G401 (cell line): ENCODE measurements at places on chromosomes 1 and 21. TPM values are rescaled to one million over a fixed set of nuclear protein-coding genes. Genes with fewer than 3 reads are reported as not detected.

DNA sequence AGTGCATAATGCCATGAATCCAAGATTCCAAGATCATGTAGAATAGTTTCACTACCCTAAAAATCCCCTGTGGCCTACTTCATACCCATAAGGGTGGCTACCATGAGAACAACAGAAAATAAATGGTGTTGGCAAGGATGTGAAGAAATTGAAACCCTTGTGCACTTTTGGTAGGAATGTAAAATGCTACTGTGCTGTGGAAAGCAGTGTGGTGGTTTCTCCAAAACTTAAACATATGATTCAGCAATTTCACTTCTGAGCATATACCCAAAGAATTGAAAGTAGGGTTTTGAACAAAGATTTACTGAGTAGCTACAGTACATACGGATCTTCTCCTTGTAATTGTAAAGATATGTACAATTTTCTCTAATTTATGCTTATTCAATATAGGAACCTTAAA is 16.0 kb downstream of the FNBP1L start:
- no peak for DNase-seq

RPS6KC1 gene
- total RNA-seq: 13.8 and 25.6 TPM in 2 replicates

CDA gene
- total RNA-seq: not detected in 2 replicates

- no peak for DNase-seq
Observed at GRCh38 chr1:116699605-116700004, 32.1 kb upstream of the IGSF3 start.

SERTAD4 gene
- 7.3 and 14.2 TPM in 2 replicates for total RNA-seq

DNA sequence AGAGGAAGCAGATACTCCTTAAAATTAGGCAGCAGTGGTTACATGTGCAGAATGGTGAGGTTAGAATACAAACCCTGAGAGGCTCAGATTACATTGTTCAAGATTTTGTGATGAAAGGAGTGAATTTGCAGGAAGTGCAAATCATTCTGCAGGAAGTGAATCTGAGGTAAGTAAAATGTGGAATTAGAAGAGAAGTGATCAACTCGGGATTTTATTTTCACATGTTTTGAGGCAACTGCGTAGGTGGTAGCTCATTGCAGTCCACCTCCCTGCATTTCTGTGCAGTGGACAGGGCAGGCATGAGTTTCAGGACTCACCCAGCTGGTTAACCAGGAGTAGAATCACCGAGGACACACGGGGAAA is 2.1 kb upstream of the PLA2G2C start:
- no peak for DNase-seq

- DNase-seq: no peak
Observed at GRCh38 chr1:37631036-37631435, 3.7 kb downstream of the RSPO1 start.

APOBEC4 gene
- not detected in 2 replicates for total RNA-seq

PUSL1 gene
- total RNA-seq: 66.7 and 84.9 TPM in 2 replicates

DNA sequence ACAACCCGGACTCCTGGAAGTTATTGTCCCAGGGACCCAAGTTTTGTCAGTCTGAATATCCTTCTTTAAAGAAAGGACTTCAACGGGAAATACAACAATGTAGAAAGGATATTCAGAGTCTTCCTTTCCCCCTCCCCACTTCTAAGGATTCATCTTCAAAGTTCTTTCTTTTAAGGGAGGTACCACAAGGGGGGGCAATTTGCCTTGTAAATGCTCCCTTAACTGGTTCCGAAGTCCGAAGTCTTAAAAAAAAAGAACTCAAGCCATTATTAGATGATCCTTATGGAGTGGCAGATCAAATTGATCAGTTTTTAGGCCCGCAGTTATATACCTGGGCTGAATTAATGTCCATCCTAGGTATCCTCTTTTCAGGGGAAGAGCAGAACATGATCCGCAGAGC is 47.0 kb downstream of the SERINC2 start:
- no peak for DNase-seq

DNA sequence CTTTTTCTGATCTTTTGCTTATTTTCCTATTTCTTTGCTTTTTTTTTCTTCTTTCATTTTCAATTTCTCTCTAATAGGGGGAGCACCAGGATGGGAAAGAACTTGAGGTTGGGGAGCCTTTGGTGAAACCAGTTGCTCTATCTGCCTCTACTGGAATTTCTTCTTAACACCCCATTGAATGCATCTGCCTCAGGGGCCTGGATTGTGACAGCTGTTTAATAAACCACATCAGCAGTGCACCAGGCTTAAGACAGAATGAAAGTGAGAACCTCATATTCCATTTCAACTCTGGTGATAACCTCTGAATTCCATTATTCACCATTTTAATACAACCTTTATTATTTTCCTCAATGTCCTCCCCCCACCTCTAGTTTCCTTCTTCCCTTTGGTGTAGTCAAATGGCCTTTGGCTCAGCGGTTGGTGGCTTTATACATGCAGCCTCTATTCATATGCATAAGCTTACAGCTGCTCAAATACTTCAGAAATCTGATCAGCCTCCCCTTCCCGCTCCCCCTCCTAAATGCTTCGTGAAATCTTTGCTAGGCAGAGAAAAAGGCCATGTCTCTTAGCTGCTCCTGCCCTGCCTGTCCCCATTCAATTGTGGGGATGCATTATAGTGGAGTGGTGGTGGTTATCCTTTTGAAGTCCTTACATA is 537.3 kb upstream of the PLXNA2 start:
- DNase-seq: no peak

DNA sequence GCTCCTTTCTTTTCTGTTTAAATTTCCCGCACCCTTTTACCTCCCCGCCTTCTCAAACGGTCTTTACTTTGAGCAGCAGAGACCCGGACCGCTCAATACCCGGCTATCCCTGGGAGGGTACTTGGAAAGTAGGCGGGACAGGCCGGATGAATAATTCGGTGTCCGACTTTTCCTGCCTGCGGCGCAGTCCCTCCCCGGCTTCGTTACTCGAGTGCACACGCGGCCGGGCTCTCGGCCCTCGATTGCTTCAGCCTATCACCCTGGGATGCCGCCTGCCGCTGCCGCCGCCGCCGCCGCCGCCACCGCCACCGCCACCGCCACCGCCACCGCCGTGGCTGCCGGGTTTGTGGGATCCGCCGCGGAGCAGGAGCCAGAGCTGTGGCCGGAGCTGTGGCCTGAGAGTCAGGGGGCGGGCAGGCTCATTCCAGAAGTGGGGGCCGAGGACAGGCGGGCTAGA is 382 bp upstream of the RASAL2 start:
- peak; percentile 94 for DNase-seq

CD1E gene
- total RNA-seq: not detected in 2 replicates

GRCh38 chr1:157288996-157289395 is 150.8 kb upstream of the ETV3 start:
- no peak for DNase-seq

DNA sequence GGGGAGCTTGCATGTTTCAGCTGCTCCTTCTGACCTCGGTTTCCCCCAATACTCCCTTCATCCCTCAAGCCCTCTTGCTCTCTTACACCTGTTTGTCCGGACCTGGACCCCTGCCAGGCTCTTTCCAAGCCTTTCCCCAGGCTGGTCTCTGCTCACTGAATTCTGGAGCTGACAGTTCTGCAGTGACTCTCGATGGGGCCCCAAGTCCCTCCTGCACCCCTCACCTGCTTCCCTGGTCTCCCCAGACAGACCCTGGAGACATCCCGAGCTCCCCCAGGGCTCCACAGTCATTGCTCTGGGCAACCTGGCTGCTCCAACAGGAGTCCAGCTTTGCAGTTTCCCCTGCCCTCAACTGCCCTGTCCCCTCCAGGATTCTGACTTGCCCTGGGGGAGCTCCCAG is 198.6 kb downstream of the GRIK3 start:
- no peak for DNase-seq

GBP1 gene
- not detected in 2 replicates for total RNA-seq
